ENCODE measurements at places on chromosomes 13 and 19.

- DNase-seq: no peak
Measured at GRCh38 chr13:94020833-94021232, 458.6 kb downstream of the DCT start.

DNA sequence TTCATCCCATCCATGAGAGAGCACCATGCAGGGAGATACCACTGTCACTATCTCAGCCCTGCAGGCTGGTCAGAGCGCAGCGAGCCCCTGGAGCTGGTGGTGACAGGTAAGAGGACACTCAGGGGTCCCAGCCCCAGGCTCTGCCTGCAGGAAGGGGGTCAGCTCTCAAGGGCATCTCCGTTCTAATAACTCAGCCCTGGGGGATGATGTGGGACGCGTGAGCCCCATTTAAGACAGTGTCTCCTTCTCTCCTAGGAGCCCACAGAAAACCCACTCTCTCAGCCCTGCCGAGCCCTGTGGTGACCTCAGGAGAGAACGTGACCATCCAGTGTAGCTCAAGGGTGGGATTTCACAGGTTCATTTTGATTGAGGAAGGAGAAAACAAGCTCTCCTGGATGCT lies 15.5 kb upstream of the KIR3DL3 start:
- no peak for DNase-seq

DNA sequence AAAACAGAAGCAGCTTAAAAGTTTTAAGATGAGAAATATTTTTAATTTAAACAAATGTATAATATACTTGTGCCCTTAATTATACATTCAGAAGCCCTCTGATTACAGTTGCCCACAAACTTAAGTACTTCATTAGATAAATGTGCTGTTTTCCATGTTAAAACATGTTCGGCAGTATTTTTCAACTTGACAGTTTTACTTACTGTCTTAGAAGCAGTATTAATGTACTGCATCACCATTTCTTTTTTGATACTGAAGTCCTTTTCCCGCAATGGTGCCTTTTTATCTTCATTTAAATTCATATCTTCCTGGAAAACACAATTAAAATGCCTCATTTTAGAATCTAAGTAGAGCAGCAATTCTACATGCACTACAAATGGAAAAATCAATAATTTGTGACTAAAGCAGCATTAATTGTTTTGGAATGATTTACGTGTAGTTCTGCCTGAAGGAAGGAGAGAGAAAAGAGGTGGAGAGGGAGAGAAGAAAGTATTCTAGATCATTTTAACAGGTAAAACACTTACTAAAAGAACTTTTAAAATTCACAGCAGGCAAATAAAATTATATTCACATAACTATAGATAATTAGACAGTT lies 70.2 kb downstream of the DIAPH3 start:
- DNase-seq: no peak

DNA sequence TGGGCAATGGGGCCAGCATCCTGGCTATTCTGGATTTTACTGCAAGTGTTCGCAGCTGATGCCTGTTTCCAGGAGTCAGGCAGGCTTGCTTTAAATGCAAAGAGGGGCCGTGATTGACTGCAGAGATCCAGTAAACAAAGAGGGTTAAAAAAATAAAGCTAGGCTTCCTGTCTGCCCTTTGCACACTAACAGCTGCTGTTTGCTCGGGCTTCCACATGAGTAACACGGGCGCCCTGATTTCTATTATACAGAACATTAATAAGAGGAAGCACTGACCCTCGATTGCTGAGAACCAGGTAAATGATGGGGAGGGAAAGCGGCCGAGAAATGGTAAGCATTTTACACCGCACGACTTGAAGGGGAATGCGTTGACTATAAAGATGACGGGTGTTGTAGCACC lies 254.2 kb upstream of the ZNF507 start:
- DNase-seq: no peak

DNA sequence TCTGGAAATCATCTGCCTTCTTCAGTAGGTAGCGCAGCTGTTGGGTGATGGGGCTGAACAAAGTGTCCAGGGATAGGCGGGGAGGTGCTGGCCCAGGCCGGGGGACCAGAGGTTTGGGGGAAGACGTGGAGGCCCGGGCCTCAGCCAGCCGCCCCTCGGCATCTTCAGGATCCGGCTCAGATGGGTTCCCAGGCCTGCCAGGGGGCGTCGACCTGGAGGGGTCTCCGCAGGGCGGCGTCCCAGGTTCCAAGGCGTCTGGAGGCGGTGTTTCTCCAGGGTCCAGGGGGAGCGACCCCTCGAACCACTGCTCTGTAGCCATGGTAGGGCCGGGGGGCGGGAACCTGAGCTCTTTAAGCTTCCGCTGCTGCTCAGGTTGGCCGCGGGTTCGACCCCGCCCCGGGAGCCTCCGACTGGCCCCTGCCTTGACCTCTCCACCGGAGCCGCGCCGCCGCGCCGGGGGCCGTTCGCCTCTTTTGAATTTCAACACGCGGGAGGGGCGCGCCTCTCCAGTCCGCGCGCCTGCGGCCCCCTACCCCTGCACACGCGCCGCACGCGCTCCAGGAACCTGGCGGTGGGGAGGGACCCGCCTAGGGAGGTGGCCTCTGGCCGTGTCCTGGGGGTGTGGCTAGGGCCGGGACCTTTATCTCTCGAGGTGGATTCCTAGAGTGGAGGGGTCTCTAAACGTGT lies at the start of gene C19orf67:
Gene C19orf67 (minus strand): TSS at position 475 of the 687 bp plus-strand sequence. CDS start 156 bp downstream, at position 319.
- no peak for DNase-seq

- DNase-seq: no peak
Measured at GRCh38 chr13:114112231-114112825, 20.1 kb downstream of the RASA3 start.

- no peak for DNase-seq
Measured at GRCh38 chr13:62302341-62302740, 886.7 kb upstream of the PCDH20 start.

GRCh38 chr13:74443631-74444030 lies 309.4 kb upstream of the KLF12 start:
- no peak for DNase-seq

- DNase-seq: no peak
Measured at GRCh38 chr13:47306991-47307390, 410.1 kb upstream of the HTR2A start.

DNA sequence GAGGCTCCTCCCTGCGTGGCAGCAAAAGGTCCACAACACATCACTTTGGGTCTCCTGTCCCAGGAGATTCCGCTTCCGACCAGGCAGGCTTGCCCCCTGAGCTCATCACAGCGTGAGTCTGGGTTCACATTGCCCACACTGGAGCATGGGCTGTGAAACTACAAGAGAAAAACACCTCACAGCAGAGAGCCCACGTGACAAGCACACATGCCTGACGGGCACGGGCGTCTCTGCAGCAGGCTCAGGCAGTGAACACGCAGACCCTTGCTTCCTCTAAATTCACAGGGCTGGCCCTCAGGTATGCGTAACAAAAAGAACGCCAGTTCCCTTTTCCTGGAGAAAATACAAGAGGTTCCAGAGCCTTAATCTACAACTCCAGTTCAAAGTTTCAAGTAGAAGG lies 41.9 kb downstream of the RASA3 start:
- DNase-seq: no peak
